ENCODE measurements at places on chromosomes 1 and 21. TPM values are rescaled to one million over a fixed set of nuclear protein-coding genes. Genes with fewer than 3 reads are reported as not detected.

IL12RB2 gene
- not detected for total RNA-seq

FABP3 gene
- not detected for total RNA-seq

OR14I1 gene
- total RNA-seq, result not detected

TEKT2 gene
- not detected for total RNA-seq

DYNLT5 gene
- 15.9 TPM for total RNA-seq

HSD17B7 gene
- 11.4 TPM for total RNA-seq

GMEB1 gene
- total RNA-seq, result 12.0 TPM

GPR25 gene
- total RNA-seq, result not detected

WNT9A gene
- 3.7 TPM for total RNA-seq

HUNK gene
- total RNA-seq, result not detected

COL11A1 gene
- 0.12 TPM for total RNA-seq

SAMD13 gene
- total RNA-seq, result 1.5 TPM

ZNF593OS gene
- total RNA-seq, result not detected

SORT1 gene
- 55.9 TPM for total RNA-seq

HPDL gene
- total RNA-seq, result 0.24 TPM

VHLL gene
- total RNA-seq, result not detected

SPRR2G gene
- total RNA-seq, result not detected

C1orf105 gene
- total RNA-seq, result not detected

CLDN17 gene
- not detected for total RNA-seq

HAO2 gene
- not detected for total RNA-seq

ZYG11B gene
- total RNA-seq, result 22.4 TPM
